H1 (cell line): ENCODE measurements at places on chromosomes 3 and 15.

- DNase-seq = peak; percentile 42
Measured at GRCh38 chr3:147403511-147403910, 2.8 kb downstream of the ZIC4 start.

- DNase-seq = no peak
Measured at GRCh38 chr3:71393093-71393492, 190.4 kb downstream of the FOXP1 start.

GRCh38 chr3:24829011-24829581, 334.4 kb upstream of the THRB start:
- DNase-seq = no peak

DNA sequence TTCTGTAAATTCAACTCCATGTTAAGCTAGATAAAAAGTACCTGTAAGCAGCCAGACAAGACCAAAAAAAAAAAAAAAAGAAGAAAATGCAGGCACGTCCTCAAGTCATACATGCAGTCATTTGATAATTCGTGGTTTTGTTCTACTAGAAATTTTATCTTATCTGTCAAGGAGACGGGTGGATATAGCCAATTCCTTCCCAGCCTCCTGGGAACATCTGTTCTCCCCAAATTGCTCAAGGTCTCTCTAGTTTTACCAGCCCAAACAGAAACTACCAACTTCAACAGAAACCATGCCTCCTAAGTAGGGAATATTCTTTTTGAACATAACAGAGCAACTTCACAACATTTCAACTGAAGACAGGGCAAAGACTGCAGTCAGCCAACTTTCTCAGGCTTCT, 19.5 kb downstream of the RYK start:
- no peak for DNase-seq

GRCh38 chr3:15152184-15152583, 53.2 kb upstream of the RBSN start:
- no peak for DNase-seq

DNA sequence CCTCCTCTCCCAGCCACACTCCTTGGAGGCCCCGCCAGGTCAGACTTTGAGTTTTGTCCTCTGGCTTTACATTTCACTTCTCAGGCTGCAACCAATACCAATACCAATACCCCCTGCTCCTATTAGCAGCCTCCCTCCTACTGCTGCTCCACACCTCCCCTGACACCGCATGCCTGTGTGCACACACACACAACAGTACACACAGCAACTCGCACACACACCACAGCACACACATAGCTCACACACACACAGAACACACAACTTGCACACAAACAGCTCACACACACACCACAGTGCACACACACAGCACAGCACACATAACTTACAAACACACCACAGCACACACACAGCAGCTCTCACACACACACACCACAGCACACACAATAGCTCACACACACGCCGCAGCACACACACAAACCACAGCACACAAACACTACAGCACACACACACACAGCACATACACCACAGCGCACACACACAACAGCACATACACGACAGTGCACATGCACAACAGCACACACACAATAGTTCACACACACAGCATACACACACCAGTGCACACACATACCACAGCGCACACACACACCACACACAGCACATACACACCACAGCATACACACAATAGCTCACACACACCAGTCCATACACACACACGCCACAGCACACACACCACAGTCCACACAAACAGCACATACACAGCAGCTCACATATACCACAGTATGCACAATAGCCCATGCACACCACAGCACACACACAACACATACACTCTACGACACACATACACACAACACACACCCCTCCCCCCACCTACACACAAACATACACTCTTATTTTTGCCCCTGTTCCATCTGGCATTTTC, 204.7 kb downstream of the UACA start:
- no peak for DNase-seq

- no peak for DNase-seq
Measured at GRCh38 chr15:51750186-51750585, 1.2 kb upstream of the TMOD2 start.

GRCh38 chr15:49656734-49657133, 35.9 kb downstream of the DTWD1 start:
- no peak for DNase-seq

- no peak for DNase-seq
Measured at GRCh38 chr15:73601451-73602445, 31.4 kb downstream of the NPTN start.

- DNase-seq = no peak
Measured at GRCh38 chr15:65369651-65370050, 8.2 kb downstream of the IGDCC3 start.

GRCh38 chr3:119401069-119401468, 62.3 kb downstream of the TMEM39A start:
- no peak for DNase-seq

GRCh38 chr15:63018639-63019038, 23.9 kb upstream of the TPM1 start:
- DNase-seq = no peak

- DNase-seq = no peak
Measured at GRCh38 chr3:21766002-21766401, 15.0 kb upstream of the ZNF385D start.

GRCh38 chr15:57537072-57537471, 54.6 kb upstream of the MYZAP start:
- no peak for DNase-seq

GRCh38 chr3:168081171-168081771, 14.5 kb downstream of the GOLIM4 start:
- no peak for DNase-seq

DNA sequence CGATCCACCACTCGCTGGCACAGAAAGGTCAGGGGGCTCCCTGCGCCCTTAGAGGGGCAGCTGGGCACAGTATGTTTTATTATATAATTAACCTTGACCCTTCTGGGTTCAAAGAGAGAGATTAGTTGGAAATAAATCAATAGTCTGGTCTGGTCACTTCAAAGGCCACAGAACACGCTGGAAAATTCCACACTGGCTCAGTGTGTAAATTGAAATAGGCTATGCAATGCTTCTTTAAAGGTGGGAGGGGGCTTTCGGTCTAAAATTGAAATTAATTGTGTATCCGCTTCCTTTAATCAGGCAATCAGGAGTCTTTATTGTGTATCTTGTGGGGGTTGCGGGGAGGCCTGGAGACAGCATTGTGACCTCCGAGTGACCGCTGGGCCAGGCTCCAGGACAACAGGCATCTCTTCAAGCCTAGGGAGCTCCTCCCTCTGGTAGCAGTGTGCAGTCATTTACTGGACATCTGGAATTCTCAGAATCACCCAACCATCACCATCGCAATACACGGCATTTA, 8.0 kb downstream of the RNU5B-1 start:
- no peak for DNase-seq

- no peak for DNase-seq
Measured at GRCh38 chr15:79969146-79969545, 1.9 kb downstream of the BCL2A1 start.

DNA sequence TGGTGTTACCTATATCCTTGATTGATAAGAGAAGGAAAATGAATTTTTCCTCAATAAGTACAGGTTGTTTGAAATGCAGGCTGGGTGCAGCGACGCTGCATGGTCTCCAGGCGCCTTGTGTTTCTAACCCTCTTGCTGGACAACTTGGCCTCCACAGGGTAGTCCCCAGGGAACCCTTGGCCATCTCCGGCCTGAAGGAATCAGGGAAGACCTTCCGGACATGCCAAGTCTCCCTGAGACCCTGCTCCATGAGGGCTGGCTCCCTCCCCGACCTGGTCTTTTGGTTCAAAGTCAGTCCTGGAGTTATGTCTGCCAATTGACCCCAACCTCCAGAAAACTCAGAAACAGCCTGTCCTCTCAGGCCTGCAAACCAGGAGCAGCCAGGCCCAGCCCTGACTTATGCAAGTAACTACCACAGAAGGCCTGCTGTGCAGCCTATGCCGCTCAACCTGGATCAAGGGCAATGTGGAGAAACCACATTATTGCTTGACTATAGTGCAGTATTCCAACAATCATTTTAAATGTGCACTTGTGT, 98.3 kb downstream of the LIPC start:
- DNase-seq = no peak

GRCh38 chr3:50213373-50213772, 8.3 kb downstream of the SLC38A3 start:
- no peak for DNase-seq

GRCh38 chr15:95503107-95503506, 827.4 kb upstream of the NR2F2 start:
- no peak for DNase-seq

DNA sequence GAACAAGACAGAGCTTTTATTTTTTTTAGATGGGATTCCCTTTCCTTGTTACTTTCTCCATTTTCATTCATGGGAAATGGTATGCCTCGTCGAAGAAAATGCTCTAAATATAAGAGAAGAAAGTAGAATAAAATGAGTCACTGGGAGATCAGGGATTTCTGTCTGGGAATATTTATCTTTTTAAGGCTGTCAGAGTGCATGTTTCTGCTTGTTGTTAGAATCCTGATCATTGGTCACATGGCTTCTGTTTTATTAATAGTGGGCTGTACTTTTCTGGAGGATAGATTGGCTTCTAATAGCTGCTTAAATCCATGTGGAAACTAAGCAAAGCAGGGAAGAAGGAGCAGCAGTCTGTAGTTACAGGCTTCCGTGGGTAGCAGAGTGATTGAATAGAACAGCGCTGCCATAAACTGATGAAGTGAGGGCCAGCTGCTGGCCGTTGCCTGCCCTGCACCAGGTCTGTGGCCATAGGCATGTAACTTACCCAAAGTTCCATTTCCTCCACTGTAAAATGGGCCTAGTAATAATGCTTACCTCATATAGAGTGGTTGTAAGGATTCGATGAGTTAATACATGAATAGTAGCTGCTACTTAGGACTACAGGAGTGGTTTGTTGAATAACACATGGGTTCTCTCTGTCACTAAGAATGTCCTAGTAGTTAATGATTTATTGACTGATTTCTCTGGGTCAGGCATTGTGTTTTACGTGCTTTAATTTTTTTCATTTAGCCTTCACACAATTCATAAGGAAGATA, 289.9 kb downstream of the SATB1 start:
- no peak for DNase-seq

DNA sequence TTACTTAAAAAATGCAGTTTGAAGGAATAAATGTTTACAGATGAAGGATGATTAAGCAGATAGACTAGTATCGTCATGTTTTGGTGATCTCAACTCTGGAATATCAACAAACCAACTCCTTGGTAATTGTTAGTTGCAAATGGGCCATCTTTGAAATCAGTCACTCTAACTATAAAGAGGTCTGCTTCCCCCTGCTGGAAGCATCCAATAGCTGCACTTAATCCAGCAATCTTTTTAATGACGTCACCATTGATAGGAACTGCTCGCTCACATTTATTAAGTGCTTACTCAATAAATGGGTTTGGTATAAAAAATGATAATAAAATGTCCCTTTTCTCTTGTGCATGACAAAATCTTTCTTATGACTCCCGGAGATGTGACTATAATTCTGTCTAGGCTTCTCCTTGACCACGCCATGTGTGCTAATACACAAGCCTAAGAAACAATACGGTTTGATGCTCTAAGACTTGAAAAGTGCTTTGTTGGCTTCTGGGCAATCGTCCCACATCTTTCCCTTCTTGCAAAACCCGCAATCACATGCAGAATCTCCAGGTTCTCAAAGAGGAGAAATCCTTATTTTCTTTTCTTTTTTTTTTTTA, 227.6 kb upstream of the POU1F1 start:
- peak; percentile 2 for DNase-seq

DNA sequence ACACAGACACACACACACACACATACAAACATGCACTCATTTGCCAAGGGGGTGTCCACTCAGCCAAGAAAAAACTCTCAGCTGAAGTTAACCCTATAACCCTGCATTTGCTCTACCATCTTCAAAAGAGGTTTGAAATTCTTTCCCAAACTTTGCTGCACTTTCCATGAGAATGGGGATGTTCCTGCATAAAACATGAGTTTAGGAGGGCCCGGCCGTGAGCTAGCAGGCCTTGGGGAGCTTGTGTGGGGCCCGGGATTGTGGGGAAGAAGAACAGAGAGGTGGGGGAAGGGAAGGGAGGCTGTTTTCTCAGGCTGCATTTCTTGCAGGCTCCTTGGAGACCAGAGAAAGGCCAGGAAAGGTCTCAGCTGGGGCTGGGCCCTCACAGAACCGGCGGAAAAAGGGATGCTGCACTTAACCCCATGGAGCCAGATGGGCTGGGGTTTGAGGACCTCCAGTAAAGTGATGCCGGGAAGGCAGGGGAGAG, 40.8 kb downstream of the SEMA5B start:
- DNase-seq = no peak

GRCh38 chr15:72358121-72358520, 17.7 kb downstream of the HEXA start:
- no peak for DNase-seq

DNA sequence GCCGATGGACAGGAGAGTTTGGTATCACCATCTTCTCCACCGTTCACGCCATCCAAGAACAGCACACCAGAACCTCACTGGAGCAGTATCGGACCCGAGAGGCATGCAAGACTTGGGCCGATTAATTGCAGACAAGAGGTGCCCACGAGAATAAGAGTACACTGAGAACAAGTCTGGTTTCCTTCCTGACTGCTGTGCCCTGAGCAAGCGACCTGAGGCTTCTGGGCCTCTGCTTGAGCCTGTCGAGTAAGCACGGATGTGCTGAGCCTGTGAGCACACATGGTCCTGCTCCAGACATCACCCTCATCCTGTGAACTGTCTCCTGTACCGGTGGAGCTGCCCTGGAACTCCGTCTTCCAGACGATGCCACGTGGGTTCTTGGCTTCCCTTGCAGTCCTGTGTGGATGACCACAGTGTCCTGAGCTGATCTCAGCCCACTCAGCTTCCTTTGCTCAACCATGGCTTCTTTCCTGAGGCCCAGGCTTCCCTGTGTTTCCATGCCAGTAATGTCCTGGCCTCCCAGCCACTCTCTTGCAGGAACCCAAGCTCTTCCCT, 34.3 kb upstream of the SNRPA1 start:
- no peak for DNase-seq

DNA sequence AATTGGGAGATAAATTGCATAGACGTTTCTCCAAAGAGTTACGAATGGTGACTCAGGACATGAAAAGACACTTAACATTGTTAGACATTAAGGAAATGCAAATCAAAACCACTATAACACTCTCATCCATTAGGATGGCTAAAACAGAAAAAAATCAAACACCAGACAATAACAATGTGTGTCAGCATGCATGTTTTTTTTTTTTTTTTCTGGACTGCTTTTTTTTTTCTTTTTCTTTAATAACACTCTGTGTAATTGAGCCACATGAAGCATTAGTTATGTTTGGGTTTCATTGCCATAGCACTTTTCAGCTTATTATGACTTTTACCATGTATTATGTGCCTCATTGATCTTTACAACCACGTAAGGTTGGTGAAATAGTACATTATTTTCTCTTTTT, 95.0 kb downstream of the NFKBIZ start:
- DNase-seq = no peak

- DNase-seq = no peak
Measured at GRCh38 chr3:22241110-22241509, 490.1 kb upstream of the ZNF385D start.

GRCh38 chr3:152266221-152266995, 2.3 kb upstream of the MBNL1 start:
- no peak for DNase-seq

- no peak for DNase-seq
Measured at GRCh38 chr3:10815487-10815886, 541 bp upstream of the SLC6A11 start.
